ENCODE measurements at places on chromosomes 3 and 15.

DNA sequence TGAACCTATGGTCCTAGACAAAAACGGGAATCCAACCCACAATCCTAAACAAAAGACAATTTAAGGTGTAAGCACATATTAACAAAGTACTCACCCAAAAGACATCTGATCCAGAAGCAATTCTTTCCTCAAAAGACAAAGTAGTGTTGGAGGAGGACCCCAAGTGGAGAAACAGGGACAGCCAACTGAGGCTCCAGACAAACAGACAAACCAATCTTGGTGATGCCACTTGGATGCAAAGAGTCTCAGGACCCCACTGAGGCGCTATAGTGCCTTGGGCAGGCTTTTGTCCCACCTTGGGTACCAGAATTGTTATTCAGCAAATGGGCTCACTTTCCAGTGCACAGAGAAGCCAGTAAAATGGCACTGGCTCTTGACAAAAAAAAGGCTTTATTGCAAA is 613.8 kb downstream of the DIPK2A start:
- no peak for DNase-seq

- DNase-seq = no peak
Observed at GRCh38 chr3:119359476-119360326, 65.5 kb downstream of the ARHGAP31 start.

DNA sequence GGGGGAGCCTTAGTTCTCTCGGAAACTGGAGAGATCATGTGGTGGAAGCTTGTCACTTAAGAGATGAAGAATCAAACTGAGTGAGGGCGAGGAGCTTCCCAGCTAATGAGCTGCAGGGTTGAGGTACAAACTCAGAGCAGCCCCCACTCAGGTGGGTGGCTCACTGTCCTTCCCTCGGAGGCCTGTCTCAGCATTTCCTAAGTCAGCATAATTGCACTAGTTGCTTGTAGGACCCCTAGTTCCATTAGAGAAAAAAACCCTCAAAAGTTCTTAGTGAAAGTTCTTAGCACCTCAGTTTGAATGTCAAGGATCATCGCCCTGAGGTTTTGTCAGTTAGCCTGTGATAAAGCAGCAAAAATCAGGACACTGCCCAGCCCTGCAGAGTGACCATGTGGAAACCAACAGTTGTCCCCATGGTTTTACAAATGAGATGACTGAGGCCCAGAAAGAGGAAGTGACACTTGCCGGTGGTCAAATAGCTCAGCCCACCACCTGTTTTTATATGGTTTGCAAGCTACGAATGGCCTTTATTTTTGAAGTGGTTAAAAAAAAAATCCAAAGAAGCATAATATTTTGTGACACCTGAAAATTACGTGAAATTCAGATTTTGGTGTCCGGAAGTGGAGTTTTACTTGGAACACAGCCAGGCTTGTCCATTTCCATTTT is 11.9 kb downstream of the SMAD6 start:
- no peak for DNase-seq

GRCh38 chr3:78647726-78648125 is 1120.1 kb downstream of the ROBO1 start:
- no peak for DNase-seq

GRCh38 chr3:17877299-17877698 is 134.9 kb upstream of the TBC1D5 start:
- no peak for DNase-seq

- DNase-seq = no peak
Observed at GRCh38 chr3:194497799-194498575, 11.2 kb upstream of the ATP13A3 start.

GRCh38 chr3:37713818-37714204 is 147.9 kb upstream of the CTDSPL start:
- no peak for DNase-seq

DNA sequence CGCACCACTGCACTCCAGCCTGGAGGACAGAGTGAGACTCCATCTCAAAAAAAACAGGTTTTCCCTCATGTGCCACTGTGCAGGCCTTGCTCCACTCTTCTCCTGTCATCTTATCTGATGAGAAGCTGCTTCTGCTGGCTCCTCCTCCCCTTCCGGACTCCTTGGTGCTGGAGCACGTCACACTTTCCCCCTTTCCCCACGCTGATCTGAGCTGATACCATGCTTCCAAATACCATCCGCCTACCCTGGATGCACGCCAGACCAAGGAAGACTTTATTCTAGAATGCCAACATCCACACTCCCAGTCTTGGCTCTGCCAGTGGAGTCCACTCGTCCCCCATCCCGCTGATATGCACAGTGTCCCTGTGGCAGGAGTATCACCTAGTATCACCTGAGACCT is 31.3 kb downstream of the HOMER2 start:
- no peak for DNase-seq

- DNase-seq = no peak
Observed at GRCh38 chr3:71317749-71318457, 265.6 kb downstream of the FOXP1 start.

- no peak for DNase-seq
Observed at GRCh38 chr15:61425934-61426333, 196.8 kb upstream of the RORA start.

- DNase-seq = no peak
Observed at GRCh38 chr3:120742849-120743365, 363 bp downstream of the GTF2E1 start.

GRCh38 chr3:11653298-11654055 is 9.8 kb upstream of the VGLL4 start:
- DNase-seq = no peak

- no peak for DNase-seq
Observed at GRCh38 chr15:37015035-37015434, 85.3 kb downstream of the MEIS2 start.

GRCh38 chr15:60758961-60759729 is 280.2 kb upstream of the ICE2 start:
- DNase-seq = no peak

DNA sequence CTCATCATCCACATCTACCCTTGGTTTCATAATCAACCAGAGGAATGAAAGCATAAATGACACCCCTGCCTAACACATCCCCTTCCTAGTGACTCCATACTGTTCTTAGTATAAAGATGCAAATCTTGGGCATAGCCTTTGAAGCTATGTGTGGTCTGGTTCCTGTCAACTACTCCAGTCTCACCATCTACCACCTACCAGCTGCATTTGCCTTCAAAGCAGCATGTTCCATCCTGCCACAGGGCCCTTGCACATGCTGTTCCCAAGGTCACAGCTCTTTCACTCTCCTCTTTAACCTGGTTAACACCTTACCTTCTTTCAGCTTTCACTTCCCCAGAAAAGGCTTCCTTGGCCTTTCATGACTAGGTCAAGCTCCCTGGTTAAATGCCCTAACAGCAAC is 62.3 kb upstream of the ARHGEF3 start:
- no peak for DNase-seq

DNA sequence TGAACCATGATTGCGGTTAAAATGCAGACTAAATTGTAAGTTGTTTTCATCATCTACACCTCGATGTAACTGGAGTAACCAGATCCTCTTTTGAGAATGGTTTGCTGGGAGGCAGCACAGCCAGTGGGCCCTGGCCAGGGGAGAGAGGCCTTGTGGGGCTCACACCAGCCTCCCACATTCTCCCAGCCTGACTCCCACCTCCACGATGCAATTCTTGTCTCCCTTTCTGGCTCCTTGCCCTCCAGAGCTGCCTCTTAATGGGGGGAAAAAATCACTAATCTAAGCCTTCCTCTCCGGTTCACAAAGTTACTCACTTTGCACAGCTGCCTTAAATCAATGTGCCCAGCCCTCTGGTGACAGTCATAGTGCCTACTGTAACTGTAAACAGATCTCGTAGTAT is 17.9 kb upstream of the PAQR5 start:
- DNase-seq = no peak

DNA sequence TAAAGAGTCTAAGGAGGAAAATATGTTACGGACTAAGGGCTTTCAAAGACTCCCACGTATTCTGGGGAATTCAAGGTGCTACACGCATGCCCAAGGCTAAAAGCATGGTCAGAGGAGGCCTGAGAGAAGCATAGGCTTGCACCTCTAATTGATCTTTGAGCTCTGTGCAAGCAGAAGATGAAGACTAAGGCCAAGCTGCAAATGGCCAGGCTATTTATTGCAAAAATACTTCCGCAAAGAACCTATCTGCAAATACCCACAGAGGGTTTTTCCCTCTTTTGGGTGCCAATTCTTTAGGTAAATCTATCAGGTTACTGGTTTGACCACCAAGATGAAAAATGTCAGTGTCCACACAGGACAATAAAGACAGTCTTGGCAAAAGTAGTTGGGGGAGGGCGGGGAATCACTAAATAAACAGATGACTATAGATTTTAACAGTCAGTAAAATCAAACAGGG is 119.5 kb downstream of the STAG1 start:
- DNase-seq = no peak

DNA sequence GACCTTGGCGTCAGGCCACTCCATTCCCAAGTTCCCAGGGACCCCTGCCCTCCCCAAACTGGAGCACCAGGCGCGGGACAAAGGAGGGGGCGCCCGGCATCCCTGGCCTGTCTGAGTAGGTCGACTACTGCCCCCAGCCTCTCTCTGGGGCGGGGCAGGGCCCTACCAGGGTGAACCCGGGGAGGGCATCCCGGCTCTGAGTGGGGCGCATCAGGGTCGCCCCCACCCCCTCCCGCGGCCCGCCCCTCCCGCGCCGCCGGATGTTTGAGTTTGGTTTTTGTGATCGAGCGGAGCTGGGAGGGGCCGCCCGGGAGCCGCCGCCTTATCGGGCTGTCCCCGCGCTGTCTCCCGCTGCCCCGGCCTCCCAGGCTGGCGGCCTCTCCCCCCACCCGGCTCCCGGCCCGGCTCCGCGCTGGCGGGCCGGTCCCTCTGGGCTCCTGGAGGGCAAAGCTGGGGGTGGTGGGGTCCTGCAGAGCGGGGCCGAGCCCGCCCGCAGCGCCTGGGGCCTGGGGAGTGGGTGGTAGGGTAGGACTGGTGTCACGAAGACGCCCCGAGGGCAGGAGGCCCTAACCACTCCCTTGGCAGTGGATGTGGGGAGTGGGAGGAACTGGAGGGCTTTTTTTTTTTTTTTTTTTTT is 47.2 kb upstream of the SMAD6 start:
- no peak for DNase-seq

DNA sequence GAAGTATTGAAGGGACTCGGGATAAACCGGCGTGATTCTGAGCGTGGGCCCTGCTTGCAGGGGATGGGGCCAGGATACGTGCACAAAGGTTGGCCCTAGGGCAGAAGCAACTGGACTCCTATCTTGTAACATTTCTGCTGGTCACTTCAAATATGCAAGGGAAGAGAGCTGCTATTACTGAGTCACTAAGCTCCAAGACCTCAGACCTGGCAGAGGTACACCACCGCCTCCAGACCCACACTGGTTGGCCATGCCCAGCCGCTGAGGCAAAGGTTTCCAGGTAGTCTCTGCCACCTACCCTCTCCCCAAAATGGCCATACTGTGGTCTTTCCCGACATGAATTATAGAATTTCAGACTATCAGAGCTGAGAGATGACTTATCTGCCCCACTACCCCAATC is 13.4 kb upstream of the STRA6 start:
- DNase-seq = no peak

DNA sequence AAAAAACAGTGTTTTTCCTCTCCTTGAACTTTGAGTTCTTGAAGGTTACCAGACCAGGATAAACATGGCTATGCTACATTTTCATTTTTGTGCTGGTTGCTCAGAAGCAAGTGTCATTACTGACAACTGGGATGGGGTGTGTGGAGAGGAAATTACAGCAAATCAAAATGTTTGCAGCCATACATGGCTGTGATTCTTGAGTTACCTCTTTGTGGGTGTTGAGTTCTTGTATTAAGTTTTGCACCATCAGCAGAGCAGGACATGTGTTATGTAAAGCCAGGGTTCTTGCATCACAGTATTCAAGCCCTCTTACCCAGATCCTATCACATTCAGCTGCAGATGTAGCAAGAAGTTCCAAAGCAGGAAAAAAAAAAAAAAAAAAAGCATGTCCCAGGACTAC is 53.9 kb upstream of the ATOSA start:
- DNase-seq = no peak

DNA sequence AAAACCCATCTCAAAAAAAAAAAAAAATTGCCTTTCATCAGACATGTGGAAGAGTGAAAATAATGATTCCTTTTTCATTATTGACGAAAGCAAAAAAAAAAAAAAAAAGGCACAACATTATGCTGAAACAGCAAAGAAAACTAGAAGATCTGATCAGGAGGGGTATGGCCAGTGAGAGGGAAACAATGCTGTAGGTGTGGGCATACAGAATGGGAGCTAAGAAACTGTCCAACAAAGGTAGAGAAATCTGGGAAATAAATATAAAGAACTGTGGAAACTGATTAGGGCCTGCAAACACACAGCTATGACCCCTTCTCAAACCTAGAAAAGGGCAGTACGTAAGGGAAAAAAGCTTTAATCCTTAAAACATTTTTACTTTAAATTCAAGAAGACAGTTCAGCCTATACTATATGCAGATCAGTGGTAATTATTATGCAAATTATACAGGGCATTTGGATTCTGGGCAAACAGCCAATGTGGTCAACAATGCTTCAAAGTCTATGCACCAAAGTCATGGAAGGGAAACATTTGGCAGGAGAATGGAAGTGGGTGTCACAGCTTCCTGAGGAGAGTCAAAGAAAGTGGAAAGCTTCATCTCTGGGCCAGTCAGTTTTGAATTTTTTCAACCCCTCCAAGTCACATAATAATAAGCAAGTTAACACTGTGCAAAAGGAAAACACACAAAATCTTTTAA is 68.3 kb upstream of the SLC12A8 start:
- peak; percentile 83 for DNase-seq

DNA sequence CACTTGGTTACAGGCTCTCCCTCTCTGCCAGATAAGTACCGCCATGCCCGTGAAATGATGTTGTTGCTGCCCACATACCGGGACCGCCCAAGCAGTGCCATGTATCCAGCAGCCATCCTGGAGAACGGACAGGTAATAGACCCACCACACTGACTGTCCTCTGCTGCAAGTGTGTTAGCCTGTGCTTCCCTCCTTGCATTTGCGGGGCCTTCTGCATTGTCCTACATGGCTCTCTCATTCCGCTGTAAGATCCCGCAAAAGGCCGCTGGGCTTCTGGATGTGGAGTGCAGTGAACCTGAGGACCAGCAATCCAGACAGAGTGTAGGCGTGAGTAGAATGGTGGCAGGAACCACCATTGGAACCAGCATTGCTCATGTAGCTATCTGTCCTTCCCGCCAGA is 10.6 kb upstream of the MANF start:
- no peak for DNase-seq

DNA sequence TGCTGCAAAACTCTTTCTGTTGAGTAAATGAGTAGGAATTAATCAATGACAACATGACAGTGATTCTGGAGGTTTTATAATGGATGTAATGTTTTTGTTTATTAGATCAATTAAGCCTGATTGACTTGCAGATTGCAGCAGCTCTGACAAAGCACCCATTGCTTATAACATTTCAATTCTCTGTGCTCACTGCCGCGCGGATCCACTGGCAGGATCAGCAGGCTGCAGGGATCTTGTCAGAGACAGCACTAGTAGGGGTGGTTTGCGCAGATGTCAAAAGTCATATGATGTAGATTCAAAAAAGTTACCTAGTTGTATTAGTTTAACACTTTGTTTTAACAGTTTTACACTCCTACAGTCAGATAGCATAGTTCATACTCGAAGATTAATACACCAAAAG is 93.4 kb downstream of the MBNL1 start:
- DNase-seq = no peak

Data from NCI-H2081 treated with DMSO at 0.1 percent for 48 hours (cell line).